ENCODE measurements at places on chromosomes 12 and 14. TPM values are rescaled to one million over a fixed set of nuclear protein-coding genes. Genes with fewer than 3 reads are reported as not detected.

The LTB4R gene
- 19.1 TPM for polyA plus RNA-seq

The PLBD1 gene
- polyA plus RNA-seq = 1.6 TPM

The PDE3A gene
- polyA plus RNA-seq = not detected

The ITGA5 gene
- polyA plus RNA-seq = 3.6 TPM

DNA sequence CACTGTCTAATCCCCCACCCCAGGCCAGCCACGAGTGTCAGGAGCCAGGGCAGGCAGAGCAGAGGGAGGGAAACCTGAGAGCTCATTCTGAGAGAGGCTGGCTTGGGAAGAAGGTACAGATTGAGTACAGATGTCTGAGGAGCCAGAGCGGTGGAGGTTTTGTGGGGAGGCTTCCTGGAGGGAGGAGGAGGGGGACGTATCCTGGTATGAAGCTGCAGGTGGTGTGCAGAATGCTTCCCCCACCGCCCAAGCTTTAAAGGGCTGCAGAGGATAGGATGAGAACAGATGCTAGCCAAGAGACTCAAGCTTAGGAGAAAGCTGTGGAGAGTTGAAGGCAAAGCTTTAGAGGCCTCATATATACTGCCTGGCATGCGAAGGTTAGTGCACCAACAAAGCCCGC is 3.2 kb upstream of the TAMALIN start:
- no peak overlapping the region for H3K27ac ChIP-seq
- peaks cover 27% of the 10 kb centered on the region for H3K4me1 ChIP-seq
- peaks cover 1% of the 10 kb centered on the region for H3K36me3 ChIP-seq
- no peaks in the 10 kb centered on the region for H3K27me3 ChIP-seq

DNA sequence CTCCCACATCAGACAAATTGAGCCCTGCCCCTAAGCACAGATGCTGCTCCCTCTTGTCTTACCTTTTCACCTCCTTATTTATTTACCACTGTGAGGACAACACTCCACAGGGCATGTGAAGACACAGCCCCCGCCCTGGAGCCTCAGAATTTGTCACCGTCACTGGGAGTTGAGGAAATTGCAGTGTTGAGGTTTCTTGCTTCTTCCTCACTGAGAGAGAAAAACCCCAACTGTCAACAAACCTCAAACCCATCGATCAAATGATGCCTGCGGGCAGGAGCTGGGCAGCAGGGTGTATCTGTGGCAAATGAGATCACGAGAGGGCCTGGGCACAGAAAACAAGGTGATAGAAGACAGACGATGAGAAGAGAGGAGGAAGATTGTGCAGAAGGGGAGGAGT is 30.5 kb upstream of the PLEKHG3 start:
- H3K4me1 ChIP-seq = no peaks in the 10 kb centered on the region
- H3K27me3 ChIP-seq = peaks cover 7% of the 10 kb centered on the region
- no peak overlapping the region for H3K27ac ChIP-seq

- H3K4me3 ChIP-seq = no peak overlapping the region
- no peaks in the 10 kb centered on the region for H3K36me3 ChIP-seq
- H3K27ac ChIP-seq = no peak overlapping the region
- H3K4me1 ChIP-seq = no peaks in the 10 kb centered on the region
These were observed 37.7 kb downstream of the SYNE2 start for GRCh38 chr14:63890553-63890952.

- DNase-seq = no peak
- no peaks in the 10 kb centered on the region for H3K27me3 ChIP-seq
- no peak overlapping the region for H3K27ac ChIP-seq
- no peaks in the 10 kb centered on the region for H3K36me3 ChIP-seq
These were observed 120.1 kb upstream of the FZD10 start for GRCh38 chr12:130041983-130042812.

DNA sequence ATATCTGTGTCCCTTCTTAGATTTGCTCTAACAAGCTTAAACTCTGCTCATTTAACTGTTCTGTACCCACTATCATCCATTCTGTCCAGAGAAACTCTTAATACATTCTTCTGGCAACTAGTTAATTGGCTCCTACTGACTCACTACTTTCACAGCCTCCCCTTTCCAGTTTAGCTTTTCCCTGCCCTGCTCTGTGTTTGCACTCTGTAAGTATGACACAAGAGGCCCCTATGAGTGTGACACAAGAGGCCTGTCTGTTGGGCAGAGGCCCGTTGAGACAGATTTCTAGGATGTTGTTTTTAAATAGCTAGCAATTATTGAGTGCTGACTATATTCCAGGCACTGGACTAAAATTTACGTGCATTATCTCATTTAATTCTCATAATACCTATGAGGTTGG is 246.0 kb upstream of the DAAM1 start:
- H3K27me3 ChIP-seq = no peaks in the 10 kb centered on the region
- H3K36me3 ChIP-seq = no peaks in the 10 kb centered on the region
- no peak overlapping the region for H3K4me3 ChIP-seq
- H3K4me1 ChIP-seq = no peaks in the 10 kb centered on the region
- no peak overlapping the region for H3K27ac ChIP-seq

DNA sequence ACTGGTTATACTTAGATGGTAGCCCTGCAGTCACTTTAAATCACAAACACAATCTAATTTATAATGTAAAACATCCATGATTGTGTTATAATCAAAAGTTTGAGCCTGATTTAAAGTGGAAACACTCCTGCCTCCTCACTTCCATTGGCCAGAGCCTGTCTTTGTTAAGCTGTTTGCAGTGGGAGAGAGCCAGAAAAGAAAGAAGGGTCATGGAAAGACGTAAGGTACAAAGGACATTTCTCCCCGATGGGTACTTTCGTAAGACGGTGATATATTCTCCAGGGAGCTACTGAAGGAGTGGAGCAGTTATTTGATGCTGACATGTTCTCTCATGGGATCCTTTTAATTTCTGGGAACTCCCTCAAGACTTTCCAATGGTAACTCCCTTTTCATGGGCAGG is 164.0 kb downstream of the METTL25 start:
- no peaks in the 10 kb centered on the region for H3K27me3 ChIP-seq
- no peak overlapping the region for H3K27ac ChIP-seq
- no peak for DNase-seq
- no peaks in the 10 kb centered on the region for H3K36me3 ChIP-seq
- no peak overlapping the region for H3K4me3 ChIP-seq

DNA sequence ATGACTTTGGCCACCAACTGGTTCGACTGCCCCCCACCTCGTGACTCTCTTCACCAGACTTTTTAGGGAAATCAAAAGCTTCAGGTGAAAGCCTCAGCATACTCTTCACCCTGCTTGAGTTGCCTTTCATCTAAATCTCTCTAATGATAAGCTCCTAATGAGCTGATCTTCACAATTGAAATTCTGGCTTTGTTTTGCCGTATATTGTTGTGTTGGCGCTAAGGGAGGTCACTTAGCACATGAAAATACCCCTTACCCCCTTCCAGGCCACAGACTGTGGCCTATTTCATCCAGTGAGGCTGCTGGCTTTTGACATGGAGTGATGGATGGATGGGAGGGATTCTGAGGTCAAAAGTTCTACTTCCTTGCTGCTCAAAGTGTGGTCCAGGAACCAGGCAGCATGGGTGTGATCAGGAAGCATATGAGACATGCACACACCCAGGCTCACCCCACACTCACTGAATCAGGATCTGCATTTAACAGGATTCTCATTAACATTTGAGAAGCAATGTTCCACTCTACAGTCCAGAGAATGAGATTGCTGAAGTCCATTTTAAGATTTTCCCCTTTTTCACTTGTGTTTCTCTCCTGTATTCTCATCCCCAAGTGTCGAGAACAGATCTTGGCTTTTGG is 131.4 kb downstream of the DACT1 start:
- no peak overlapping the region for H3K27ac ChIP-seq
- H3K36me3 ChIP-seq = no peaks in the 10 kb centered on the region
- H3K4me1 ChIP-seq = no peaks in the 10 kb centered on the region

- no peak for DNase-seq
- H3K4me3 ChIP-seq = no peak overlapping the region
- H3K27me3 ChIP-seq = no peaks in the 10 kb centered on the region
These were observed 122.3 kb upstream of the FBXO33 start for GRCh38 chr14:39554576-39554975.

DNA sequence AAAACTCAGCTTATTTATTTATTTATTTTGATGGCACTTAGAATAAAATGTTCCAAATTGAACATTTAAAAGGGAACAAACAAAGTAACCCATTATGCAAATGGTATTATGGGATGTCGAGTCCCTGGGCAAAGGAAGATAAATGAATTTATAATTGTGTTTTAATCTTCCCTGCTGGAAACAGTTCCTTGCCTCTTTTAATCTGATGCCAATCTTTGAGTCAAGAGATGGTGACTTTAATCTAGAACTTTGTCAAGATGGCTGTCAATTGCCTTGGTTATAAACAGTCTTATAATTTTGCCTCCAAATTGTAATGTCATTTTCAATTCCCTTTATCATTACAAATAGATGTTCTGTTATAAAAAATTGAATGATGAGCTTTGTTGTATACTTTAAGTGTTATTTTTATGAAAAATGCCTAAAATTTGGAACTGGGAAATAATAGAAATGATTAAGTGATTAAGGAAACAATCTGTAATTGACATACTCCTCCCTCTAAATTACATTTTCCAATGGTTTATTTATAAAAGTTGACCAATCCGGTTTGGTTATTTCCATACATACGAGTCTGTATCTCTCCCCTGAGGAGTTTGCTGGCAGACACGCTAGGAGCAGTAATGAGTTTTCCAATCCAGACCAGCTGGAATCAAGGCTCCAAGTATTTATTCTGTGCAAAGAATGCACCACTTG is 134.9 kb upstream of the FRMD6 start:
- H3K36me3 ChIP-seq = no peaks in the 10 kb centered on the region
- no peaks in the 10 kb centered on the region for H3K4me1 ChIP-seq
- no peak overlapping the region for H3K4me3 ChIP-seq
- no peak for DNase-seq
- no peaks in the 10 kb centered on the region for H3K27me3 ChIP-seq

GRCh38 chr12:823028-823698 is 70.8 kb downstream of the WNK1 start:
- H3K27me3 ChIP-seq = no peaks in the 10 kb centered on the region
- H3K4me1 ChIP-seq = peaks cover 16% of the 10 kb centered on the region
- peak overlapping the region; percentile 57 for H3K27ac ChIP-seq

DNA sequence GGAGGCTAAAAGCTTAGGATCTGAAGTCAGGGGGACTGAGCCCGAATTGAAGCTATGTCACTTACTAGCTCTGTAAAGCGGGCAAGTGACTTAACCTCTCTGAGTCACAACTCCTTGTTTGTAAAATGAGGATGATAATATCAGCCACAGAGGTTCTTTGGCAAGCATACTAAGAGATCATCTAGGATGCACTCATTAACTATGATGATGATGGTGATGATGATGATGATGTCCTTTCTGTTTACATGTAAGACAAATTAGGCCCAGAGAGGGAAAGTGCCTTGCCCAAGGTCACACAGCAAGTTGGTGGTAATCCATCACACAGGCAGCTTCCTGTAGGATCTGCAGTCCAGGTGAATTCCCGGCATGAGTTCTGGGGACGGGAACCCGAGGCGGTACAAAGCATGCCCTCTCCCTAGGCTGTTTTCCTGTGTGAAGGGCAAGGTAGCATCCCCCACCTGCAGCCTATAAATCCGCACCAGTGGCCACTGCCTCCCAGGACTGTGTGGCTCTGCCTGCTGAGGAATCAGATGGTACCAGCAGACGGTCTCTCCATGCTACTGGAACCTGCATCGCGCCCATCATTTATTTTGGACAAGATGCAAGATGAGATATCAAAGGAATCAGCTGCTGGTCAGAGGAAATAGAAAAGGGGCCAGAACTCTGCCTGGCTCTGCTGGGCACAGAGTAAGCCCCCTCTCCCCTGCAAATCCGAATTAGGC is 55.2 kb downstream of the MAP1LC3B2 start:
- H3K4me1 ChIP-seq = no peaks in the 10 kb centered on the region
- no peak overlapping the region for H3K4me3 ChIP-seq
- no peaks in the 10 kb centered on the region for H3K36me3 ChIP-seq

DNA sequence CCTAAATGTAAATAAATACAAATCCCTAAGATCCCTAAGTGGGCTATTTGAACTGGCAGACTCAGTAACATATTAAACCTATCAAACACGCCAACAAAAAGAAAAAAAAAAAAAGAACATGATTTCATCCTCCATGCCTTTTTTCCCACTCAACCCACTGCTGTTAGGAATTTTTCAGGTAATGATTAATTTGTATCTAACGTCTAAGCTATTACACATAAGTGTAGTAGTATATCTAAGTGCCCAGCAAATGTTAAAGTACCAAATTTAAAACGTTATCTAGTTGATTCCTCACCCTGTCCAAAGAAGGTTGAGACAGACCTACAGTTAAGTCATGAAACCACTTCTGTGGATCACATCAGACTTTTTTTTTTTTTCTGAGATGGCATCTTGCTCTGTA is 16.4 kb upstream of the ARID4A start:
- no peaks in the 10 kb centered on the region for H3K27me3 ChIP-seq
- H3K4me3 ChIP-seq = no peak overlapping the region
- no peaks in the 10 kb centered on the region for H3K36me3 ChIP-seq
- peaks cover 18% of the 10 kb centered on the region for H3K4me1 ChIP-seq
- peak overlapping the region; percentile 64 for H3K27ac ChIP-seq

- no peaks in the 10 kb centered on the region for H3K36me3 ChIP-seq
- DNase-seq = no peak
- H3K4me1 ChIP-seq = no peaks in the 10 kb centered on the region
- no peak overlapping the region for H3K27ac ChIP-seq
- H3K4me3 ChIP-seq = no peak overlapping the region
These were observed 53.5 kb downstream of the CCDC85C start for GRCh38 chr14:99550387-99550992.

GRCh38 chr14:75469606-75470237 is 41.9 kb downstream of the JDP2 start:
- H3K36me3 ChIP-seq = no peaks in the 10 kb centered on the region
- no peaks in the 10 kb centered on the region for H3K27me3 ChIP-seq
- peaks cover 14% of the 10 kb centered on the region for H3K4me1 ChIP-seq
- H3K4me3 ChIP-seq = no peak overlapping the region
- DNase-seq = no peak
- H3K27ac ChIP-seq = no peak overlapping the region

DNA sequence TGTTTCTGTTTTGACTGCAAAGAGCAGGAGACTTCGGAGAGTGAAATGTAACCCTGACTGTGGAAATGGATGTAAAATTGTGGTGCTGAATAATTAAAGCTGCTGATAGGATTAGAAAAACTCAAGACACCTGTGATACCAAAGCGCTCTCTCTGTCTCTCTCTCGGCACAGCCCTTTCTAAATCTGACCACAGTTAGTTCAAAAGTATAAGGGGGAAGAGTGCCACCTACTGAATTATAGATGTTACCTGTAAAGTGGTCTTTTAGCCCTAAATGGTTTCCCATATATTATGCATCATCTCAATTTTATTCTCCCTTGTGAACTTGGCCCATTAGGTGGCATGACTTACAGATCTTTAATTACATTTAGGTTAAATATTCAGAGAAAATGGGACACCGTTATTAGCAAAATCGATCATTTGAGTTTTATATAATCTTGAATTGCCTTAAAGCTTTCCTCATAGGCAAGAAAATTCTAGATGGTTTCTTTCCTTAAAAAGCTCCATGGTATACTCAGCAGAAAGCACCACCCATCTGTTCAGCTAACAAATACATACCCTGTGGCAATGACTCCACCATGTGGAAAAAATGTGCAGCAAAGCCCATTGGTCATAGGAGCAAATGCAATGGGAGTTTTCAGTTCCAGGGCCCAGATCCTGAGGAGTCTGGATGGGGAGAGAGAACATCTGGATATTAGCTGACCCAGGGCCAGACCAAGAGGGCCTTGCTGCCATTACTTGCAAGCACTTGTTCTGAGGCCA is 18.1 kb downstream of the RFC5 start:
- no peaks in the 10 kb centered on the region for H3K27me3 ChIP-seq
- H3K27ac ChIP-seq = no peak overlapping the region
- H3K4me1 ChIP-seq = peaks cover 8% of the 10 kb centered on the region
- no peak overlapping the region for H3K4me3 ChIP-seq
- H3K36me3 ChIP-seq = no peaks in the 10 kb centered on the region
- DNase-seq = no peak

Measured in B cell (primary cell).